ENCODE measurements at places on chromosomes 5 and 9.
A peak's percentile ranks its signal among the peaks of the same experiment; 100 is the strongest.

- no peak for DNase-seq
These were observed 27.1 kb upstream of the SEMA4D start for GRCh38 chr9:89524963-89525362.

- DNase-seq = no peak
These were observed 209.6 kb downstream of the SEMA6A start for GRCh38 chr5:116365006-116365496.

GRCh38 chr5:34866989-34867471, 28.1 kb downstream of the TTC23L start:
- DNase-seq = no peak

GRCh38 chr5:63240063-63240755, 661.6 kb downstream of the LRRC70 start:
- DNase-seq = no peak

DNA sequence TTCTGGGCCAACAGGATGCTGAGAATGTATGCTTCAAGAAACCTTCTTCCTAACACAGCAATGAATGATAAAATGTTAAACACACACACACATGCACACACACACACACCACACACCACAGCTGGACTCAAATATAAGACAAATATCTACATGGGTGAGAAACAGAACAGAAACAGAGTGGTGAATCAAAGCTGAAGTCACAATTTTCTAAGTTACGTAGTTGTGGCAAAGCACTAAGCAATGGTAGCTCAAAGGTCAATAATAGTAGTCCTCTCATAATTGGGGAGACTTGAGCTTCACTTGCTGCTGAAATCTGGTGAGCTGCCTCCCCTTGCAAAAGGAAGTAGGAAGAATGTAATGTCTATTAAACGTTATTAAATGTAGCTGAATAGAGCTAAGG, 33.7 kb upstream of the ITGA1 start:
- DNase-seq = no peak

DNA sequence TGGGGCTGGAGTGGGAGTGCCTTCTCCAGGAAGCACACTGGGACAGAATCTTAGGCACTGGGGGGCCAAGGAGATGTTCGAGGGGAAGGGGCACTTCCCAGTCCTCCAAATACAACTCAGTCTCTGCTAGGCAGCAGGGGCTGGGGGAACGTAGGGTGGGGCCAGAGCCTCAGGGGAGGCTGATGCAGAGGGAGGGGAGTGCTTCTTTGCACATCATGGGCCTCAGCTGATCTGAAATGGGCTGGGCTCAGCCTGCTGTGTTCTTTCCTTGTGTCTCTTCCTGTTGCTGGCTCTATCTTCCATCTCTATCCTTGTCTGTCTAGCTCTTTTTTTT, 15.6 kb downstream of the PSD2 start:
- DNase-seq = no peak

- no peak for DNase-seq
These were observed 306.7 kb downstream of the DTWD2 start for GRCh38 chr5:118681655-118682054.

DNA sequence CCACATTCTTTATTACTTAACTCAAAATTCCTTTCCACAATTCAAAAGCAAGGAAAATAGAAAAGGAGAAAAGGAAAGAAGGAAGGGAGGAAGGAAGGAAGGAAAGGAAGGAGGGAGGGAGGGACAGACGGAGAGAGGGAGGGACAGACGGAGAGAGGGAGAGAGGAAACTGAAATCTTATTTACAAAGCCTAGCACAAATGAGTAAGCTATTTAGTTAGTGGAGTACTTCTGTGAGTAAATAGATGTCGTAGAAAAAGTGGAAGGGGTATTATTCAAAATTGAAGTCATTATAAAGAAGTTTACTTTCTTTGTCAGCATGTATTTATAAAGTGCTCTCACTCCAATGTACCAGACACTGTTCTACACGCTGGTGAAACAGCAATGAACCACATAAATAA, 177.9 kb downstream of the CETN3 start:
- DNase-seq = no peak

DNA sequence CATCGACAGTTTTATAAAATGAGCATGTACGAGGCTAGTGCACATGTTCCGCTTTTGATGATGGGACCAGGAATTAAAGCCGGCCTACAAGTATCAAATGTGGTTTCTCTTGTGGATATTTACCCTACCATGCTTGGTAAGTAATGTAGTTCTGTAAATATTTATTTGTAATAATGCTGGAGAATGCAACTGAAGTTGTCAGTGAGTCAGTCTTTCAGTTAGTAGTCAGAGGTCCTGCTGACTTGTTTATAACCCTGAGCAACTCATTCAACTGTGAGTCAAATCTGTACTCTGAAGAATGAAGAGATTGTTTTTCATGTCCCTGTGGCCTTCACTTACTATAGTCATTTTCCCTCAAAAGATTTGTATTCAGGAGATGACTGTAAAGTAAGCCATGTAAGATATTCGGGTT, 28.4 kb upstream of the GPR150 start:
- no peak for DNase-seq

DNA sequence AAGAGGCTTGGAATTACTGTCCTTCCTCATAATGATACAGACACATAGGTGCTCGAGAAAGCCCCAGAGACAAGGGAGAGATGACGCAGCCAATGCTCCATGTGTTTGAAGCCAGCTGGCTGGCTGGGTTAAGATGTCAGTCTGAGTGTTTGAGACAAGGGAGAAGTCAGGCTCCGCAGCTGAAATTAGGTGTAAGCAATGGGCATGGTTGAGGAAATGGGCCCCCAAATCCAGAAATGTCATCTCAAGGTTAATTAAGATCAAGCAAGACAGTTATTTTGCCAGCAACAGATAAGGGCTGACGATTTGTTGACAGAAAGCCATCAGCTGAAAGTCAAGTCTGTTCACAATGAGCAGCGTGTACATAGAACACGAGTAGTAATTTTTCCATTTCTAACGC, 713.4 kb downstream of the IRX1 start:
- DNase-seq = no peak

- no peak for DNase-seq
These were observed 3.7 kb downstream of the MRPL36 start for GRCh38 chr5:1795931-1796330.

DNA sequence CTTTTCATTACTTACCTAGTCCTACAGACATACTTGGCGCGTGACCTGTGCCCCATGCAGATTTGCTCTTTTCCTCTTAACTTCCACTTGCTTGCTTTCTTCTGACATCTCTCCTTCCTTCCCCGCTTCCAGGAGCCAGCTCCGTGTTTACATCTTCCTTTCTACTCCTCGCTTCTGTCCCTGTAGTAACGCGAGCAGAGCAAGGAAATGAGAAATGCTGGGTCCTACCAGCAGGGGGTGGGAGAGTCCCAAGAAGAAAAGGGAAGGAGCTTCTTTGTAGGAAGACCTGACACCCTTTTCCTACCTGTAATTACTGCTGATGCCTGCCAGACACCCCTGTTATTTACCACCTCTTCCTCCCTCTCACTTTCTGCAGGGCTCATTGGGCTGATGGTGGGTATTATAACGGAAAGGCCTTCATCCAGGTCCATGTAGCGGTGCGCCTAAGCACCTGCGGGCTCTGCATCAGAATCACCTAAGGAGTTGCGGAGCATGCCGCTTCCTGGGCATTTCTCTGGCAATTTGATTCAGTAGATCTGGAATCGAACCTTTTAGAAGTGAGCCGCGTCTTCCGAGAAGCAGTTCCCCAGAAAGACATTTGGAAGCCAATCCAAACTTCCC, 1260.8 kb upstream of the WWC1 start:
- DNase-seq = no peak

DNA sequence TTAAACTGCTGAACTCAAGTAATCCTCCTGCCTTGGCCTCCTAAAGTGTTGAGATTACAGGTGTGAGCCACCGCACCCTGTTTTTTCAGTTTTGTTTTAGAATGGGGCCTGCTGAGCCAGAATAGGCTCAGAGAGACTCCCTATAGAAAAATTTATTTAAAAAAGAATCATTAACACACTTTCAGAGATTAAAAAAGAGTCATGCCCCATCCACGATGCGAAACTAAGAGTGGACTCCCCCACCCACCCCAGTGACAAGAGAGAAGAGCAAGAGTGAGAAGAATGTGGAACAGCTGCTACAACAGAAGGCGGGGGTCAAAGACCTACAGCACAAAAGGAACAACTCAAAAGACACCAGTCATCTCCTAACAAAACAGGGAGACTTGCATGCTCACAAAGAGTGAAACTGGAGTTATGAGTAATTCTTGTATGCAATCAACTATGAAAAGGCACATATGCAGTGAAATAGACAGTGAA, 47.2 kb downstream of the GLDC start:
- no peak for DNase-seq

DNA sequence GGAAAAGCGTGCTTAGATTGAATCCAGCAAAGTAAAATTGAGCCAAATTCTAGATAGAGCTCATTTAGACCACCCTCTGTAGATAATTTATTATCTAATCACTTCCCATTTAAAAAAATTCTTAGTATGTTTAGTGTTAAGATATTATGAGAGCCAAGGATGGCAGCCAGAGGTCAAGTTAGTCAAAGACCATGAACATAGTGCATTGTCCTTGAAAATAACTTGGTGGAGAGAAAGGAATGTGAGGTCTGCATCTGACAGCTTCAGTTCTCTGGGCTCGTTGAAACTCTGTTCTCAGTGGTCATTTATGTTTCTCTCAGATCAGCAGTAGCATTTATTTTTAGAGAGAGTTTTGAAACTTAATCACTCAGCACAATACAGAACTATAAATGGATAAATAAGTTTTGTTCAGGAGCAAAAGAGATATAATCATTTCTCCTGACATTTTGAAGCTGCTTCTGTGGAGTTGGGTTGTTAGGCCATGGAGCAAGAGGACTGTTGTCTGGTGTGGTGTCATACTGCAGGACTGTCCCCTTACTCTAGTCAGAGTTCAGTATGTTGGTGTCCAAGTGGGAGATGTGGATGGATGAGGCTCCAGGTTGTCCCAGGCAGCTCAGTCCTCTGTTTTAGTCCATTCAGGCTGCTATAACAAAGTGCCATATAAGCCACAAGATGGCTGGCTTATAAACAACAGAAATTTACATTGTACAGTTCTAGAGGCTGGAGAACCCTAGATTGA, 337.7 kb downstream of the FBXL7 start:
- DNase-seq = no peak

DNA sequence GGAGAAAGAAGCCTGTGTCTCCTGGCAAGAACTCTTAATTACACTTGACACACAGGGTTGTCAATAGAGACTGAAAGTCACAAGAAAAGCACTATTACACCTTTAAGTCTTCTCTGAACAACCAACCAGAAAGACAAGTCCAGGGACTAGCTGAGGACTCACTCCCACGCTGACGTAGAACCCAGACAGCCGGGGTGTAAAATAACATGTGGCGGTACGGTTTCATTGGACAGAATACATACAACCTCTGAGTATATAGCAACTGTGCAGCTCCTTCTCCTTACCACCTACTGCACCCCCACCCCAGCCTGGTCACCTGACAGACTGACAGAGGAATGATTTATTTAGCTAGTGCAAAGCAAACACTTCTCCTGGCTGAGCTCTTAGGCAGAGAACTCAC, 103.4 kb upstream of the RASEF start:
- DNase-seq = peak; percentile 93

GRCh38 chr9:38018958-38019602, 49.9 kb downstream of the SHB start:
- peak; percentile 62 for DNase-seq

All from NCI-H510A treated with DMSO at 0.1 percent for 48 hours (cell line).